ENCODE measurements at places on chromosomes 1 and 21.

DNA sequence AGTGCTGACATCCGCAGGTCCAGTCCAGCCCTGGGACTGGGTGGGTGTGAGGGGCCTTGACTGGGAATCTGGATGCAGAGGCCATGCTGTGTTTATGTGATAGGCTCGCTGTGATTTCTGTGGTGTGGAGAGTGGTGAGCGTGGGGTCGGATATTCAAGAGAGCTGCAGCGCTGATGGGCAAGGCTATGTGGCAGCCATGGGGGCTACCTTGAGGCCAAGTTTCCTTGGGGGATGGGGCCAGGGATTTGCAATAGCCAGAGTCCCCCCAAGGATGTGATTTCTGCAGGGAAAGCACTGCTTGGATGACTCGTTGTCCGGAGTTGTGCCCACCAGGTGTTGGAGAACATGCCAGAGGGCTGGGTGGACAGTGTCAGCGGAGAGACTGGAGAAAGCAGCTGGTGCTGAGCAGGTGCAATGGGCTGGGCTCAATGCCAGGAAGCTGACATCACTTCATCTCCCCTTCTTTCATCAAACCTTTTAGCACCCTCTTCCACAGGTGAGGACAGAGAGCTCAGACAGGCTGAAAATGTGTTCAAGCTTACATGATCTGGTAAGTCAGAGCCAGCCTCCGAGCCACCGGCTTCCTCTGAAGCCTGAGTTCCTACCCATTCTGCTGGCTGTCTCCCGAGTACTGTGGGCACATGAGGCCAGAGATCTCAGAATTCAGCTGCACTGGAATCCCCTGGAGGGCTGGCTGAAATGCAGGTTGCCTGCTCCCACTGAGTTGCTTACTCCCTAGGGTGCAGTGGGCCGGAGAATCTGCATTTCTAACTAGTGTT lies 132.9 kb downstream of the RHOU start:
- no peak for DNase-seq

- DNase-seq: no peak
Observed at GRCh38 chr1:243435836-243436235, 180.0 kb downstream of the SDCCAG8 start.

DNA sequence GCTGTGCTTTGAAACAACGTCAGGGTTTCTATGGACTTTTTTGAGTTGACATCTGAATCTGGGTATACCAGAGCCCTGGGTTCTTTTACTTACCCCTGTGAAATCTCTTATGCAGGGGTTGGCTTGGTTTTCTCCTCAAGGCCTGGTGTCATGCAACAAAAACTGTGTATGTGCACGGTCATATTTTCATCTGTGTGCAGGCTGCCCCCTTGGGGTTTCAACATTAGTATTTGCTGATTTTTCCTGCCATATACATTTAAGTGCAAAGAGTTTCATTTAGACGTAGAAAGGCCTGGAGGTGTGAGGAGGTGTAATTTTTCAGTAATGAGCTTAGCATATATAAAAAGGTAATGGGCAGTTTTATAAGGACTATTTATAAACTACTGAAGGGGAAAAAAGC lies 22.0 kb upstream of the ZBTB18 start:
- DNase-seq: no peak

DNA sequence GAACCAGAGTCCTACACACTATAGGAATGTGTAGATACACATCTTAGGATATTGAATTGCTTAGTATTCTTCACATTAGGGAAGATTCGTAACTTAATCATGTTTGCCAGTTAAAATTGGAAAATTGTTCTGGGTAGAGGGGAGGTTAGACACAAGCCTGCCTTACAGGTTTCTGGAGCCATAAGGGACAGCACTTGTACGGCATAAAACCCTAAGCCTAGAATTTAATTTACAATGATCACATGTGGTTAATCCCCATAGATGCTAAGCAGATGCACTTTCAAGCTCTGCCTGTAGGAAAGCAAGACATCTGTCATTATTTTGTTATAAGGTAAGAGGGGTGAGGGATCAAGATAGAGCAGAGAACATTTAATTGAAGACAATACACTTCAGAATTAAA lies 820.7 kb downstream of the NCAM2 start:
- no peak for DNase-seq

- DNase-seq: no peak
Observed at GRCh38 chr1:4057603-4058002, 157.5 kb upstream of the C1orf174 start.

GRCh38 chr1:112507921-112508277 lies 866 bp upstream of the WNT2B start:
- DNase-seq: no peak

DNA sequence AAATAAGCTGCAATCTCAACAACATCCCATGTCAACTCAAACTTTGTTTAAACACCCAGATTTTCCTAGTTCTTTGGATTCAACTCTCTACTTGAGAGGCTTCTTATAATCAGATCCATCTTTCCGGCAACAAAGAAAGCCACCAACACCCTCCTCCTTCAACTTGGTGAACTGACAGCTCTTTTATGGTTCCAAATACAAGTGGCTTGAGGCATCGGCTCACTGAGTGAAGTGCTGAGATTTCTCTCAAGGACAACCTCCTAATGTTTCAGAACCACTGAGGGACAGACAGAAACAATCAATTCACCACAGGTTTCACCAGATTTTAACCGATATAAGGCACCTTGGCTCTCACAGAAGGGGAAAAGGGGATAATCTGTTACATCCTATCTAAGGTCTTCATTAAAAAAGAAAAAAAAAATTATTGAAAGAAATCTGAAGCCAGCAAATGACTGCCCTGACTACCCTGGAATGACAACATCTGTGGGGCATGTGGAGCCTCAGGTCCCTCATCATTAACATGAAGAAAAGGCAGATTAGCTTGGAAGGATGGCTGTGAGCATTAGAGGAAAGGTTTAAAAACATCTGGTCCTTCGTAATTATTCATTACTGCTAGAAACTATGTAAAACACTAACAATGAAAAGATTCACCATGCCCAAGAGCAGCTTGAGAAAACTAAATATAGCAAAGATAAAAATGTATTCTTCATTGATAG lies 50.9 kb downstream of the PTPN14 start:
- no peak for DNase-seq

DNA sequence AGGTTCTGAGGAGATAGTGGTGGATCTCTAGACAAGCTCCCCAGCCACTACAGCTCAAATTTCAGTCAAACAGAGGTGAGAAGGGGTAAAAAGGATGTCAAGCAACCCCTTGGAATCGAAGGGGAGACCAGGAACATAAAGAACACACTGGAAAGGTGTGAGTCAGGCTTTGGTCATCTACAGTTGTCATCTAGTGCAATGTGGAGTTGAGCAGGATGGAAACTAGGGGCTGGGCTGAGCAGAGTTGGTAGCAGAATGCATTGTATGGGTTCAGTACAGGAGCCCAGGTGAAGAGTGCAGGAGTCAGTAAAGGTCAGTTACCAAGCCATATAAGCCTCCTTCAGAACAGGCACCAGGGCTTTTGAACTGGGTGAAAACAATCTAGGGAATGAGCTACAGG lies 52.7 kb upstream of the VAV3 start:
- DNase-seq: no peak

DNA sequence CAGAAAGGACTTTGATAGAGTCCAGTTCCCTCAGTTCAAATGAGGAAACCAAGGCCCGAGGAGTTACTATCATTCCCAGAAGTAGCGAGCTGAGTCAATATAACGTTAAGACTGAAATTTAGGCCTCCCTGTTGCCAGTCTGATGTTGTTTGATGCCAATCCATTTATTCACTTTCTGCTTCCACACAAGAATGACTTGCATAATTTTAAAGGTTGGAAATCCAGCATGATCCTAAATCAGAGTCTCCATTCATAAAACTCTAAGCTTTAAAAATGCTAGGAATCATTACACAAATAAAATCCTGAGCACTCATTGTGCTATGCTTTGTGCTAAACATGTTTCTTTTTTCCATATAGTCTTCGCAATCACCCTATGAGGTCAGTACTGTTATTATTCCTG lies 414.4 kb downstream of the PTBP2 start:
- no peak for DNase-seq

GRCh38 chr1:50421768-50422674 lies 1.2 kb downstream of the DMRTA2 start:
- no peak for DNase-seq

DNA sequence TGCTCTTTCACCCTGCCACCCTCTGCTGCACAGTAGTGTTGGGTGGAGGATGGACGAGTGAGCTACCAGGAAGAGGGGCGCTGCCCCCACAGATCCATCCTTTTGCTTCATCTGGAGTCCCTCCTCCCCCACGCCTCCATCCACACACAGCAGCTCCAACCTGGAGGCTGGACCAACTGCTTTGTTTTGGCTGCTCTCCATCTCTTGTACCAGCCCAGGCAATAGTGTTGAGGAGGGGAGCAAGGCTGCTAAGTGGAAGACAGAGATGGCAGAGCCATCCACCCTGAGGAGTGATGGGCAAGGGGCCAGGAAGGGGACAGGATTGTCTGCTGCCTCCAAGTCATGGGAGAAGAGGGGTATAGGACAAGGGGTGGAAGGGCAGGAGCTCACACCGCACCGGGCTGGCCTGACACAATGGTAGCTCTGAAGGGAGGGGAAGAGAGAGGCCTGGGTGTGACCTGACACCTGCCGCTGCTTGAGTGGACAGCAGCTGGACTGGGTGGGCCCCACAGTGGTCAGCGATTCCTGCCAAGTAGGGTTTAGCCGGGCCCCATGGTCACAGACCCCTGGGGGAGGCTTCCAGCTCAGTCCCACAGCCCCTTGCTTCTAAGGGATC lies 8.5 kb downstream of the CHRNB2 start:
- no peak for DNase-seq

GRCh38 chr1:243316366-243316989 lies 60.6 kb downstream of the SDCCAG8 start:
- no peak for DNase-seq

DNA sequence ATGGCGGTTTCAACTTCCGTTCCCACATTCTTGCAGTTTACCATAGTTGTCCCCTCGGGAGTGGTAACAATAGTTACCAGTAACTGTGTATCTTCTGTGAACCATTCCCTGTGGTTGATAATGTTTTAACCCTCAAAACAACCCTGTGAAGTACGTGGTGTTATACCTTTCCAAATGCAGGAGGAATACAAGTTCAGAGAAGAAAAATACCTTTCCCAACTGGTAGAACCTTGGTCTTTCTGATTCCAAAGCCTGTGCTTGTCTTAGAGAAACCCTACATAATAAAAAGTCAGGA lies 789 bp downstream of the BTF3L4 start:
- no peak for DNase-seq

- peak; percentile 33 for DNase-seq
Observed at GRCh38 chr1:225766967-225767633, 10.5 kb upstream of the SRP9 start.
